ENCODE measurements at places on chromosomes 3 and 15.

DNA sequence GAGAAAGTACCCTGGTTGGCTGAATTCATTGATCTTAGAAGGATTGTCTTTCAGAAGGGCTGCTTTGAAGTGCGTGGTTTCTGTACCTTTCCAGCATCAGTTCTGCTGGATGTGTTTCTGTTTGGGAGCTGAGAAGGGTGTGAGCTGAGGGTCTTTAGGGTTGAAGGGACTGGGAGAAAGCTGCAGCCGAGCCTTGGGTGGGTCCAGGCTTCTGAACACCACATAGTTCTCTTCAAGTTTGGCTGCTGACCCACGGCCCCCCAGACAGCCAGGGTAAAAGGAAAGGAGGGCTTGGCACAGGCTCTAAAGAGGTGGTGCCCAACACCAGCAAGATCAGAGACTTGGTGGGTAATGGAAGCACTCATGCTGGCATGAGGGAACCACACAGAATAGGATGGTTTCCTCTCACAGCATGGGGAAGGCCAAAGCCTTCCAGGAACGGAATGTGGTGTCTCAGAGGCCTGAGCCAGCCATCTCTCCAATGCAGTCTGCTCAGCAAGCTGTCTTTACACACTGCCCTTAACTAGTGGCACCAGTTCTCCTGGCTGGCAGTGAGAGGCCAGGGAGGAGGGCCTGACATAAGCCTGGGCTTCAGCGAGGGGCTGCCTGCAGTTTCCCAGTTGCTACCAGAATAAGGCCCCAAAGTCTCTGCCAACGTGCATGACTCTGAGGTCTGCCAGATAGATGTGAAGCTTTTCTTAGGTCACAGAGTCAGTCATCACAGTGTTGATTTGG is 239.0 kb upstream of the TRIM42 start:
- DNase-seq: no peak

- DNase-seq: no peak
These were observed 4.1 kb downstream of the MINAR1 start for GRCh38 chr15:79436037-79436780.

DNA sequence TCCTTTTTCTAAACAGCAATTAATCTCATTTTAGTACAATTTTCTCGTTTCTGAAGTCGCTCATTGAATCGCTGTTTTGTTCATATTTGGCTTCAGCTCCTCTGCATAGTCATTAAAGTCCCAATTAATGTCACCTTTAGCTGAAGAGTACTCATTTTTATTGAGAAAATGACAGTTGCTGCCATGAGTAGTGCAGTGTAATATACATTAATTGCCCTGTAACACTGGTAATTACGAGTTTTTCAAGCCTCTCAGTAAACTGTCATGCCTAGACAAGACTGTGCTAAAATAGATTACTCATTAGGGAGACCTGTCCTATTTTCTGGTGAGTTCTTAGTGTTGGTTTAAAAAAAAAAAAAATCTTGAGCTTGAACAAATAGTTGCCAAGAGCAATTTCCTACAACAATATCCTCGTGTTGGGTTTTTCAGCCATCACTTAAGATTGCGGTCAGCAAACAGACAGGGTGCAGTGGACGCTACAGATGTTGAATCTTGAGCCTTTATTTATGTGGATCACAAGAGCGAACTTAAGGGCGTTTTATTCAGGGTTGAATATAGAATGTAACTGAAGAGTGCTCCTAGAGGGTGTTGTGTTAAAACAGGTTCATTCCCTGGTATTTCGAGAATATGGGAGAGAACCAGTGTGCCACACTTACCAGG is 176.0 kb downstream of the CDIN1 start:
- no peak for DNase-seq

DNA sequence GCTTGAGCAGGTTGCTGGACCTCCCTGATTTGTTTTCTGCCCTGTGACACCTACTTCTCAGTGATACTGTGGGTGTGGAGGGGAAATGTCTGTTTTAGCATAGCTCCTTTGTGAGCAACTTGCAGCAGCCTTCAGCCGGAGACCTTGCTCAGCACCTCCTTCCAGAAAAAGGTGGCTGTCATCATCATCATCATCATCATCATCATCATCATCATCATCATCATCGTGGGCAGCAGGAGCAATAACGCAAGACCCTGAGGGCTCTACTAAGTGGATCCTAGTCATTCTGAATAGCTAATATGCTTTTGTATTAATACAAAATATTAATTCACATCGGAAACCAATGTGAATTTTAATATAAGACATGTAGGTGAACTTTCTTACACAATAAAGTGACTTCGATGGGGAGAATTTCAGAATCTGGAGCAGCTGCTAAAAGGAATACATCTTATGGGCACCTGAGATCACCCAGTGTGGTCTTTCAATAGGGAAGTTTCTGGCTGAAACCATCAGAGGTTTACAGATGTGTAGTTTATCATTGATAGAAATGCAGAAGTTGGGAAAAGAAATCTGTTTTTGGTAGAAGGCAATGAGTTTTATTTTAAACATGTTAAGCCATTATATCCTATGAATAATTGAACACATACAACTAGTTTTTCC is 8.6 kb downstream of the GABRR3 start:
- DNase-seq: no peak

GRCh38 chr3:168850109-168850508 is 754.4 kb upstream of the GOLIM4 start:
- DNase-seq: no peak

- no peak for DNase-seq
These were observed 274.4 kb downstream of the PLCL2 start for GRCh38 chr3:17158941-17159682.

DNA sequence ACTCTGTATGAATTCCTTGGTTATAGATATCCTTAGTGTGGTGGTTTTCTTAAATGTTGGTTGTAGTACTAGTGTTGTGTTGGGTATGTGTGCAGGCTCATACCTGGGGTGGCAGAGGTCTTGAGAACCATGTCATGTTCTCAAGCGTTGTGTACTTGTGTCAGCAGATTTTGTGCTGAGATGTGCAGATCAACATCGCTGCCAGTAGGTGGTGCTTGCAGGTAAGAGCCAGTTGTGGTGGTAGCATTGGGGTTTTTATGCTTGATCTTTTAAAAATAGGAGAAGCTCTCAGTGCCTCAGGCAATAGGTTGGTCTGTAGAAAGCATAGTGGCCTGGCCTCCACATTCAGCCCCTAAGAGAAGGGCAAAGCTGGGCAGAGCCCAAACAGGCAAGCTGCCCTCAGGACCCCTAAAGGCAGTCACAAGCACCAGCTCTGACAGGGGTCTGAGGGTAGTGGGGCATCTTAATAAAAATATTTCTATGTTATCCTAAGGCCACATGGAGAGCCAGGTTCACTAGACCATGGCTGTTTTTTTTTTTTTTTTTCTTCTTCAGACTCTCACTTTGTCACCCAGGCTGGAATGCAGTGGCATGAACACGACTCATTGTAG is 164.0 kb downstream of the IL20RB start:
- peak; percentile 8 for DNase-seq

- peak; percentile 69 for DNase-seq
These were observed 36.7 kb upstream of the ZBTB38 start for GRCh38 chr3:141331377-141332318.

DNA sequence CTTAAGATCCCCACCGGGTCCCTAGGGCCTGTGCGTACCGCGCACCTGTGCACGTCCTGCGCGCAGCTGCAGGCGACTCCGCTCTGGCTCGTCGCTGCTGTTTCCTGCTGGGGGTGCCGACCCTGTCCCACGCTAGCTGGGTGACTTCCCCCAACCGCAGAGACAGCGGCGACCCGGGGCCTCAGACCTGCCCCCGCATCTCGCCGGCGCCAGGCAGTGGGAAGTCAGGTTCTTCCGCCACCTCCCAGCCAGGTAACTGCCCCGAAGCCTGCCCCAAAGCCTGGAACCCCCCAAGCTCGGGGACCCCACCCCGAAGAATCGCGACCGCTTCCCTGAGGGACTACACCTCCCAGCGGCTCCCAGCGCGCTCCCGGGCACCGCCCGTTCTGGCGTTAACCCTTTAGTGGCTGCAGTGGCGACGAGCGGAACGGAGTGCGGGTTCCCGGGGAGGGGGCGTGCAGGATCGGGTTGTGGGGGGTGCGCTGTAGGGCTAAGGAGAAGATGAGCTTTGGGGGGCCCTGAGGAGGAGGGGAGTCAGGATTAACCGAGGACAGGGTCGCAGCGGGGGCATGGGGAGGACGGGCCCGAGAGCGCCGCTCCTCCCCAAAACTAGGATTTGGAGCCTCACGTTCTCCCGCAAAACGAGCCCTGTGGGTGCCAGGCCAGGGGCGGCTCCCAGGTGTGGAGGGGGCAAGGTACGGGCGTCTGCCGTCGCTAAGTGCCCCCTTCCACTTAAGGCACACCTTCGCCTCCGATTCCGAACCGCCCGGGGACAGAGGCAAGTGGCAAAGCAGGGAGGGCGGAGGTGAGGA is 589 bp downstream of the NEIL1 start:
- no peak for DNase-seq

DNA sequence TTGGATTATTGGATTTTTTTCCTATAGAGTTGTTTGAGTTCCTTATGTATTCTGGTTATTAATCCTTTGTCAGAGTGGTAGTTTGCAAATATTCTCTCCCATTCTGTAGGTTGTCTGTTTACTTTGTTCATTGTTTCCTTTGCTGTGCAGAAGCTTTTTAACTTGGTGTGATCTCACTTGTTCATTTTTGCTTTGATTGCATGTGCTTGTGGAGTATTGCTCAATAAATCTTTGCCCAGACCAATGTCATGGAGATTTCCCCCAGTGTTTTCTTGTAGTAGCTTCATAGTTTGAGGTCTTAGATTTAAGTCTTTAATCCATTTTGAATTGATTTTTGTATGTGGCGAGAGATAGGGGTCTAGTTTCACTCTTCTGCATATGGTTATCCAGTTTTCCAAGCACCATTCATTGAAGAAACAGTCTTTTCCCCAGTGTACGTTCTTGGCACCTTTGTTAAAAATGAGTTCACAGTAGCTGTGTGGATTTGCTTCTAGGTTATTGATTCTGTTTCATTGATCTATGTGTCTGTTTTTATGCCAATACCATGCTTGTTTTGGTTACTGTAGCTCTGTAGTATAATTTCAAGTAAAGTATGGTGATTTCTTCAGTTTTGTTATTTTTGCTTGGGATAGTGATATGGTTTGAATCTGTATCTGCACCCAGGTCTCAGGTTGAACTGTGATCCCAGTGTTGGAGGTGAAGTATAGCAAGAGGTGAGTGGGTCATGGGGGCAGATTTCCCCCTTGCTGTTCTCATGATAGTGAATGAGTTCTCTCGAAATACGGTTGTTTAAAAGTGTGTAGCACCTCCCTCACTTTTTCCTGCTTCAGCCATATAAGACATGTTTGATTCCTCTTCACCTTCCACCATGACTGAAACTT is 46.1 kb upstream of the TNFSF10 start:
- DNase-seq: no peak

DNA sequence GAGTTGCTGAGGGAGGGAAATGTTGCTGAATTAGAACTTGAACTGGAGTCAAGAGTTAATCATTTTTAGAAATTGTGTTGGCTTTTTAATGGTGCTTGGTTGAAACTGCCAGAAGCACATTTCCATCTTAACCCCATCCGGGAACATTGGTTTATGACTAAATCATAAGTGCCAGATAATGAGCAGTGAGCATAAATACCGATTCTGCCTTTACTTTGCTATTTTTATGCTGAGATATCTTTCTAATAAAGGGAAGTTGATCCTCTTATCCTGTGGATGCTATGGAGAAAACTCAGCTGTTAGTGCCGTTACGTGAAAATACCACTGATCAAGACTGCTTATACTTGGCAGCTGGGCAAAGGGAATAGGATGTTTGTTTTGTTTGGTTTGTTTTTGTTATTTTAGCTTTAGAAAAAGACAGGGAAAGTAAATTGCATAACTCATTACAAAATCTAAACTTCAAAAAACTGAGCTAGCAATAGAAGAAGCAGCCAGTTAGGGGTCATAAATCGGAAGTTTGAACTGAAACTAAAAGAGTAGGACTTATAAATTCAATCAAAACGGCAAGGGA is 813.1 kb downstream of the NAALADL2 start:
- DNase-seq: no peak

- no peak for DNase-seq
These were observed 17.2 kb downstream of the CDCP1 start for GRCh38 chr3:45128950-45129349.

DNA sequence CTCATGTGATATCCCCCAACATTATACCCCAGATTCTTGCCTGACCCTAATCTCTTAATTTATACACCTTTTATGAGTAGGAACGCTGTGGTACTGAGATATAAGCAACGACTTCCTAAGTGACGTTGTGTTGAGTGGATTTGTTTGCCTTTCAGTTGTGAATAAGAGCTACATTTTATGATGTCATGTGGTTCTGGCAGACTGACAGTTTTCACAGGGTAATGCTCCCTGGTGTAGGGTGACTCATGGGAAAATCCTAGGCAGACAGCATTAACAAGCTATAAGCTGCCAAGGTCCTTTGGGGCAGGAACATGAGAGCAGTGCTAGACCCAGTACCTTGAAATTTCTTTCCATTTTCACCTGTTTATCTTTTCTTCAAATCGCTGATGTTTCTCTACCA is 11.2 kb downstream of the C3orf52 start:
- DNase-seq: no peak

DNA sequence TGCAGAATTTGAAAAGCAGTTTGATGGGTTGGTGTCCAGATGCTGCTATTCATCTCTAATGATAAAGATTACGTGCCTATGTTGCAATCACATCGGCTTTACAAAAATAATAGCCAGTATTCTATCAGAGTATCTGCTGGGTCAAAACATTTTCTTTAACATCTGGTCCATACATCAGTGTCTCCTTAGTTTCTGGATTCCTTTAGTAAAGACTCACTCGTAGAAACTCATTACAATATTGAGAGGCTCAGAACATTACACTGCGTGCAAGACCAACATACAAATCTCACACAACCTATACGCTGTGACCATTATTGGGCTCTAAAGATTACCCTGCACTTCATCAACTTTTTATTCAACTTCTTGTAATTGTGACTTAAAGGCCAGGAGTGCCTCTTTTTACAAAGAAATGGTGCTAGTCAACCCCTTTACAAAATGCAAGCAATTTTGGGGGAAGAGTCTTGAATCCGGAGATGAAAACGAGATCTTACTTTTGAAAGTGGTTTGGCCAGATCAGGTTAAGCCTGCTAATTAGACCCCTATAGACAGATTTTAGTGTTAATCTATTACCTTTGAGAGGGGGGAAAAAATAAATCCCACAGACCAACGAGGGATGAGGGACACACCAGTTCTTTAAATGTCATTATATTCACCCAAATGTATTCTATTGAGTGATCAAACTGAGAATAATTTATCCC is 2.9 kb downstream of the TRA2B start:
- DNase-seq: no peak

GRCh38 chr3:171955598-171955997 is 83.8 kb upstream of the FNDC3B start:
- DNase-seq: no peak

- DNase-seq: no peak
These were observed 43.8 kb downstream of the STT3B start for GRCh38 chr3:31576521-31576920.

GRCh38 chr3:177358977-177359592 is 161.8 kb upstream of the TBL1XR1 start:
- DNase-seq: no peak

- DNase-seq: no peak
These were observed 414.8 kb downstream of the LPP start for GRCh38 chr3:188568736-188569135.

- no peak for DNase-seq
These were observed 36.7 kb upstream of the NDUFB4 start for GRCh38 chr3:120559242-120560061.

- DNase-seq: no peak
These were observed 99.1 kb downstream of the CPN2 start for GRCh38 chr3:194251891-194252560.
